ENCODE measurements at places on chromosomes 4 and X. TPM values are rescaled to one million over a fixed set of nuclear protein-coding genes. Genes with fewer than 3 reads are reported as not detected.
A peak's percentile ranks its signal among the peaks of the same experiment; 100 is the strongest.

DNA sequence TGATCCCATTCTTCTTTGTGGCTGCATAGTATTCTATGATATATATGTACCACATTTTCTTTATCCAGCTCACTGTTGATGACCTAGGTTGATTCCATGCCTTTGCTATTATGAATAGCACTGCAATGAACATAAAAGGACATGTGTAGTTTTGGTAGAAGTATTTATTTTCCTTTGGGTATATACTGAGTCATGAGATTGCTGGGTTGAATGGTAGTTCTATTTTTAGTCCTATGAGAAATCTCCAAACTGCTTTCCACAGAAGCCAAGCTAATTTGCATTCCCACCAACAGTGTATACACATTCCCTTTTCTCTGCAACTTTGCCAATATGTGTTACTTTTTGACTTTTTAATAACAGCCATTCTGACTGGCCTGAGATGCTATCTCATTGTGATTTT lies 278.3 kb downstream of the PCDH18 start:
- no peak overlapping the region for H3K4me3 ChIP-seq
- H3K36me3 ChIP-seq, result no peaks in the 10 kb centered on the region
- DNase-seq, result peak; percentile 7
- no peaks in the 10 kb centered on the region for H3K27me3 ChIP-seq
- no peak overlapping the region for H3K27ac ChIP-seq

CHRDL1 gene
- total RNA-seq, result 0.89 TPM

SPACA5 gene
- not detected for total RNA-seq

PDCL2 gene
- not detected for total RNA-seq

GRCh38 chrX:49292400-49293362 lies 10.8 kb upstream of the GAGE10 start:
- H3K27ac ChIP-seq, result no peak overlapping the region
- H3K27me3 ChIP-seq, result no peaks in the 10 kb centered on the region
- H3K36me3 ChIP-seq, result no peaks in the 10 kb centered on the region
- no peak overlapping the region for H3K4me3 ChIP-seq
- DNase-seq, result no peak

DNA sequence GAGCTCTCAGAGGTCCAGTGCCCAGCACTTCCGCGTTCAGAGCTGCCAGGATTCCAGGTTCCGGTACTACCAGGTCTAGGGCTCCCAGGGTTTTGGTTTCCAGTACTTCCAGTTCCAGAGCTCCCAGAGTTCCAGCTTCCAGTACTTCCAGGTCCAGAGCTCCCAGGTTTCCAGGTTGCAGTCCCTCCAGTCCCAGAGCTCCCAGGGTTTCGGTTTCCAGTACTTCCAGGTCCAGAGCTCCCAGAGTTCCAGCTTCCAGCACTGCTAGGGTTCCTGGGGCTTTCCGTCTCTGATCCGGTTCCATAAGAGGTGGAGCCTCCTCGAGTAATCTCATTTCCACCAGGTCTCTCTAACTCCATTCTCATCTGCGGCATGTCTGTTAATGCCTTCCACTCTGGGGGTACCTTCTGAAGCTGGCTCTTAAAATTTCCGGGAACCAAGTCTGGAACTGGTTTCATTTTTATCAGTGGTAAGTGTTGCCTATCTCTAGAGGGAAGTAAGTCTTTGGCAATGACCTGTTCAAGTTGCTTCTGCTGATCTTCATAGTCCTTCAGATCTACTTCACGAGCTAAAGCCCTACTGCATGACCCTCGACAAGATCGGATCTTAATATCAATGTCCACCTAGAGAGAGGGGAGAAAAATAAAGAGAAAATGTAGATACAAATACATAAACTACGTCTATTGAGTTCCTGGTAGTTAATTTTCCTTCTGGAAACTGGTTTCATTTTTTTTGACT lies 4.1 kb downstream of the FGA start:
- H3K27ac ChIP-seq, result no peak overlapping the region
- H3K4me1 ChIP-seq, result no peaks in the 10 kb centered on the region
- H3K36me3 ChIP-seq, result no peaks in the 10 kb centered on the region
- no peak for DNase-seq
- peaks cover 4% of the 10 kb centered on the region for H3K27me3 ChIP-seq

All from SJSA1 (cell line).